ENCODE measurements at places on chromosomes 11 and 22.

GRCh38 chr22:34437140-34437539 lies 516.9 kb upstream of the LARGE1 start:
- no peak for DNase-seq

DNA sequence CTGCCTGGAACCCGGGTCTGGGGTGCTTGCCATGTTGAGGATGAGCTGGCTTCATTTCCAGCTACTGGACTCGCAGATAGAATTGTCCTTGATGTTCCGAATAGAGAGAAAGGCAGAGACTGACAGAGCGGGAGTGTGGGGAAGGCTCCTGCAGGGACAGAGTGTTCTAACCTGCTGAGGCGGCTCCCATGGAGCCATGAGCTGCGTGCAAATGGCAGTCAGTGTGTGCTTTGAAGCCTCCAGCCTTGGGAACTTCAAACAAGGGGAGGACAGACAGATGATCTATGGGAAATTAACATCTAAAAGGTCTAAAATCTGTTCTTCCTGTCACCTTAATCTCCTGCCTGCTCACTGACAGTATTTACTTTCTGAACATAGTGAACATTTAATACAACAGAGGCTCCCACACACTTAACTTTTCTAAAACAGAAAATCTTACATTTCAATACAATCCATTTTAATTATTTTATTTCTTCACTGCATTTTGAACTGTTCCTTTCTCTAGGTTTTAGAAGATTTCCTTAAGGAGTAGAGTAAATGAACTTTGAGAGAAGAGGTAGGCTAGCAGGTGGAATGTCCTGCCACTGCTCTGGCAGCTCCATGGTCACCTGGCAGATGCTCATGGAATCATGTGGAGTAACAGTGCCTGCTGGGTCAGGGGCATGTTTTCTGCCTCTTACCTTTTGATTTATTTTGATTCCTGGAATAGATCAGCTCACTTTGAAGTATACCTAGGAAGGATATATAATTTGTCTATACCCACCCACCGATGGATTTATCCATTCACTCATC lies 481.7 kb downstream of the NTM start:
- DNase-seq = no peak

DNA sequence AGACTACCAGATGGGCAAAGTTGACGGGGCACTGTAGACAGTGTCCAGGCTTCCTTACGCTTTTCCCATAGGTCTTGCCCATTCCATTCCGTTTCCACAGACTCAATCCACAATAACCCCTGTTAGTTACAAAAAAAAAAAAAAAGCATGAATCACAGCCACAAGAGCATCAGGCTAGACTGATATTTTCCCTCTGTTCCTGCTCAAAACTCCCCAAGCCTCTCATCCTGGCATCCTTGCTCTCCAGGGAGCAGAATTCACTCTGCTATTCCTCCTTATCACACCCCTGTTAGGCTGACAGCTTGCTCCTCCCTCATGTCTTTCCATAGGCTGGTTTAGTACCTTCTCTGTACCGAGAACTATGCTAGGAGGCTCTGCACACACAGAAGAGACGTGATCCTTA lies 42.2 kb downstream of the TMEM123 start:
- DNase-seq = no peak

DNA sequence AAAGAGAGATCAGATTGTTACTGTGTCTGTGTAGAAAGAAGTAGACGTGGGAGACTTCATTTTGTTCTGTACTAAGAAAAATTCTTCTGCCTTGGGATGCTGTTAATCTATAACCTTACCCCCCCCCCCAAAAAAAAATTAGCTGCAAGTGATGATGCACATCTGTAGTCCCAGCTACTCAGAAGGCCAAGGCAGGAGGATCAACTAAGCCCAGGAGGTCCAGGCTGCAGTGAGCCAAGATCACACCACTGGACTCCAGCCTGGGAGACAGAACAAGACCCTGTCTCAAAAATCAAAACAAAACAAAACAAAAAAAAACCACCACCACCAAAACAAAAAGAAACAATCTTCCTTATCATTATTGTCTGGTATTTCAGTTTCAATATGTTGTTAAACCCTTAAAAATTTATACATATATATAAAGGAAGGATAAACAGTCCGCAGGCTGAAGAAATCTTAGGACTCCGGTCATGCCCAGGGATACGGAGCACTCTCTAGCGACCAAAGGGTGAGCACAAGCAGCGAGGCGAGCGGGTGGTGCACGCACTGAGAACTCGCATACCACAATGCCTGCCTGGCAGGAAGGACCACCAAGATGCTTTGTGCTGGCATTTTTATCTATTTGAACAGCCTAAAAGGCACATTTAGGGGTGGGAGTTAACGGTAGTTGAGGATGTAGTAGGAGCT lies 6.4 kb downstream of the POLDIP3 start:
- DNase-seq = no peak

- no peak for DNase-seq
Observed at GRCh38 chr11:69373251-69373635, 79.3 kb downstream of the MYEOV start.

GRCh38 chr22:26286091-26286820 lies 117.0 kb downstream of the SEZ6L start:
- no peak for DNase-seq

DNA sequence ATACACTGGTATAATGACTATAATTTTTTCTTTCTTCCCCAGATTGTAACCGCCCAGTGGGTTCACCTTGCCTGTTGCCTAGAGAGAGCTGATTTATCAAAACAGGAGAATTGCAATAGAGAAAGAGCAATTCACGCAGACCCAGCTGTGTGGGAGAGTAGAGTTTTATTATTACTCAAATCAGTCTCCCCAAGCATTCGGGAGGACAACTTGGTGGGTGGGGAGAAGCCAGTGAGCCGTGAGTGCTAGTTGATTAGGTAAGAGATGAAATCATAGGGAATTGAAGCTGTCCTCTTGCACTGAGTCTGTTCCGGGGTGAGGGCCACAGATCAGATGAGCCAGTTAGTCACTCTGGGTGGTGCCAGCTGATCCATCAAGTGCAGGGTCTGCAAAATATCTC lies 73.2 kb downstream of the SLC35F2 start:
- DNase-seq = no peak

DNA sequence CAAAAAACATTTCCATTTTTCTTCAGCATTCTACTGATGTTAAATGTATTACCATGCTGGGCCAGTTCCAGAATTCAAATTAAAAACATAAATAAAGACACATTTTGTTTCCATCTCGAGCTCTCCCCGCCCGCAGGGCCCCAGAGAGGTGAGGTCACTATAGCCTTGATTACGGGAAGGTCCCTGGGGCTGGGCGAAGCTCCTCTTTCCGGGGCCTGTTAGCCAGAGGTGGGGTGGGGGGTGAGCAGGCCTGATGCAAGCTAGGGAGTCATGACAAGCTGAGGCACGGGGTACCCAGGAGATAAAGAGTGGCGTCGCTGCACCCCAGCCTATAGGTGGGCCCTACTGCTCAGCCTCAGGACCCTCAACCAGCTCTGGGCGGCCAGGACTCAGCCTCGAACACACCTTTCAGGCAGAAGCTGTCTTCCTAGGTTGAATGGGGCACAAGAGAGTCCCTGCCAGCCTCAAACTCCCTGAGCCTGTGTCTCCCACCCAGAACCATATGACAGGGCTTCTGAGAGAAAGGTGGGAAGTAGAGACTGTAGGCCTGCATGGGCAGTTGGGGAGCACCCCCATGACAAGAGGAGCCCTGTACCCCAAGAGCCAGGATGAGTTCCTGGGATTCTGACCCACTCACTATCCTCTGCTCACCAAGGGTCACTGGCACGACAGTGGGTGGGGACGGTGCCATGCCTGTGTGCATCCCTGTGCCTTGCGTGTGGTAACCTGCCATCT lies 34.8 kb downstream of the KCNQ1OT1 start:
- no peak for DNase-seq

DNA sequence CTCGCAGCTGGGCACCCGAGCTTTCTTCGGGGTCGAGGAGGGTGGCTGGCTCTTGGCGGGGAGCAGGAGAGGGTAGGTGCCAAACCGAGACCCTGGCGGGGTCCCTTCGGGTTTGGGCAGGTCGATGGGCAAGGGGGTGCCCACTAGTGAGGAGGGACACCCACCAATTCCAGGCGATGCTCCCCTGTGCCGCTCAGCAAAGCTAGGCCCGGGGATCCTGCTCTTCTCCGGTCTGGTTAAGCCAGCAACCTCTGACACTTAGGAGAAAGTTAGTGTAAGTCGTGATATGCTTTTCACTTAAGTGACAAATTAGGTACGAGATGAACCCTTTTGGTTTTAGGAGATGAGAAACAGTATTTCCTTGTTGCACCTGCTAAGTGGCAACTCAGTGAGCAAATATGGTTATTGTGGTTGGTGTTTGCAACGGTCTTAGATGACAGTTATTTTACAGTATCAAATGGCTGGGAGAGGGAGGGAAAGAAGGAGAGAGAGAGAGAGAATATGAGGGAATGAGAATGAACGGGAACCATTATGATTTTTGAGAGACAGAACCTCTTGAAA lies 565 bp downstream of the NUCB2 start:
- peak; percentile 72 for DNase-seq

- DNase-seq = no peak
Observed at GRCh38 chr22:50238755-50239154, 6.1 kb downstream of the TUBGCP6 start.

GRCh38 chr11:103420593-103420992 lies 311.4 kb downstream of the DYNC2H1 start:
- DNase-seq = no peak

GRCh38 chr22:49966774-49967705 lies 6.5 kb downstream of the PIM3 start:
- peak; percentile 45 for DNase-seq

DNA sequence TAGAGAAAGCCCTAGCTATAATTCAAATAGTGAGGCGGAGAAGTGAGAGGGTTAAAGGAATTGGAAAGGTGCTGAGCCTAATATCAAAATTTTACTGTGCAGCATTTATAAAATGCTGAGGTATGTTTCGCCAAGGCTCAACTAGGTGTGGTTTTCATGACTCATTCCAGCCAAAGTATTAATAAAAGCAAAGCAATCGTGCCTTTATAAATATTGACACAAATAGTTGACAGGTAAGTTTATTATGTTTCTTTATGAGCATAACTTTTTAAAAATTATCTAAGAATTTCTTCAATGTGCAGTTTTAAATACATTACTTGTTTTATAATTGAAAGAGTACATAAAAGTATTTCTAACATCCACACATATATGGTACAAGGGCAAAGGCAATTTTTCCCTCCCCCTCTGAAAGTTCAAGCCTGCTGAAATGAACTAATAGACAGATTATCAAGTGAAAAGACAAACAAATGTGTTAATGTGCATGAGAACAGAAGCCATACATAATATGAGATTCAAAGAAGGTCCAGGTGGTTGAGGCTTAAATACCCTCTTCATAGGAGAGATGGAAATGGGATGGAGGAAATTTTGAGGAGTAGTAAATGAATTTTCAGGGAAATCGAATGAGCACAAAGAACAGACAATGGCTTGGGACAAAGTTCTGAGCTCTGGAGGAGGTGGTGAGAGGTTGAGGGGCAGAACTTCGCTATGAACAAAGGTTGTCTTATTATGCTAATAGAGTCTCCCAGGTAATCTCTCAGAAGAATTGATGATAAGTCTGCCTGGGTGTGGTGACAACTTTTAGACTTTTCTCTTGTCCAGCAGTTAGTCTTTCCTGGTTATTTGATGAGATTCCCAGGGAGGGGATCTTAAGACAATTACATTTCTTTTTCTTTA lies 326.5 kb downstream of the BUD13 start:
- no peak for DNase-seq

GRCh38 chr22:25884121-25884520 lies 142.1 kb downstream of the MYO18B start:
- no peak for DNase-seq

GRCh38 chr22:30044881-30045493 lies 35.3 kb upstream of the HORMAD2 start:
- DNase-seq = no peak

- DNase-seq = no peak
Observed at GRCh38 chr11:38252620-38253019, 1654.6 kb upstream of the RAG2 start.

DNA sequence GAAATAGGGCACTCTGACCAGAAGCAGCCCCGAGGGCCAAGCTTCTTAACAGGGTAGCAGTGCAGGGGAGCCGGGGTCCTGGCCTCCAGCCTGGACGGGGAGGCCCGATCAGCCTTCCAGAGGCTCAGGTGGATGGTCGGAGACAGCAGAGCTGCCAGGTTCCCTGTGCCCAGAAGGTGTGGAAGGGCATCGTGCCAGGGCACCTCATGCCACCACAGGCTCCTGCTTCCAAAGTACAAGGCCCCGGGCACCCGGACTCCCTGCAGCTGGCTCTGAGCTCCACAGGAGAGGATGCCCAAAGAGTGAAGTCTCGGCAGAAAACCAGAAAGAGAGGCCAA lies 14.3 kb downstream of the EHD1 start:
- no peak for DNase-seq

GRCh38 chr11:131668500-131669400 lies 298.3 kb downstream of the NTM start:
- no peak for DNase-seq

DNA sequence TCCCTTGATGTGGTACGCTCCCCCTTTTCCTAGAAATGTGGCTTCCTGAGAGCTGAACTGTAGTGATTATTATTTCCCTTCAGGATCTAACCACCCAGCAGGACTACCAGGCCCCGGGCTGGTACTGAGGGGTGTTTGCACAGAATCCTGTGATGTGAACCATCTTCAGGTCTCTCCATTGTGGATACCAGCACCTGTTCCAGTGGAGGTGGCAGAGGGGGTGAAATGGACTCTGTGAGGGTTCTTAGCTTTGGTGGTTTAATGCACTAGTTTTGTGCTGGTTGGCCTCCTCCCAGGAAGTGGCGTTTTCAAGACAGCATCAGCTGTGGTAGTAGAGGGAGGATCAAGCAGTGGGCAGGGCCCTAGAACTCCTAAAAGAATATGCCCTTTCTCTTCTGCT lies 18.6 kb downstream of the C11orf91 start:
- no peak for DNase-seq
